ENCODE measurements at places on chromosomes 7 and 10.

DNA sequence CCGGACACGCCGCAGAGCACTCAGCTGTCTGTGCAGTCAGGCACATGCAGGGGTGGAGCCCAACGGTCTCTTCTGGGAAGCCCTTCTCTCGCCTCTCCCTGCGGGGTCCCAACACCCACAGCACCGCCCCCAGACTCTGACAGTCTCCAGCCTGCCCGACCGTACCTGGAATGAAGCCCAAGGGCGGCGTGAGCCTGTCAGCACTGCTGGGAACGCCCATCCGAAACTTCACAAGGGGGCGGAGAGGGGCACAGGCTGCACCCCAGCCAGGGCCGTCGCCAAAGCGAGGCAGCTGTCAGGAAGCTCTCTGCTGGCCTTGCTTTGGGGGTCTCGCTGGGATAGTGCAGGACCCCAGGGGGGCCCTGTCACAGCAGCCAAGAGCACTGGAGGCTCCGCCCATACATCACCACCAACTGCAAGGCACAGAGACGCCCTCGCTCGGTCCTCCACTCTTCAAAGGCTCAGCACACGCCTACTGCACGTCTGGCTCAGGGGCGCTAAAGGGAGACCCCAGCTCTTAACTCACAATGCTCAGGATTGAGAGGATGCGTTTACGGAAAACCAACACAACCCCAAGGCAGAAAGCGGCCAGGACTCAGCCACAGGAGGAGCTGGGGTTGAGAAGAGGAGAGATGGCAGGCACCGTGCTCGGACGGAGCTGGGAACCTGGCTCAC lies 30.9 kb downstream of the MAD1L1 start:
- DNase-seq = no peak

DNA sequence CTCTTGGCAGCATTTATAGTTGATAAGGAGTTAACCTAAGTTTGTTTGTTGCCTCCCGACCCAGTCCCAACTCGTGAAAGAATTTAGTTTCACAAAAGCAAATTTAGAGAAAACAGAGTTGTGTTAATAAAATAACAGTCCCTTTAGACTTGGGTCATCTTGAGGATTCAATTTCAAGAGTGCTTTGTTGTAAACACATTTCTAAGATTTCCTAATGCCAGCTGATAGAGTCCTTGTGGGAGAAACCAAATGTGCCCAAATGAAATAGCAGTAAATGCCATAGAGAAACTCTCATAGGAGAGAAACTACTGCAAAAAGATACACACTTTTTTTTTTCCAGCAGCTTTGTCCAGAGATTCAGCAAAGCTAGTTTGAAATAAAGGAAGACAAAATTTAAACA lies 211.3 kb upstream of the BMPER start:
- DNase-seq = no peak

- DNase-seq = no peak
Measured at GRCh38 chr7:116561697-116562483, 37.1 kb downstream of the CAV1 start.

DNA sequence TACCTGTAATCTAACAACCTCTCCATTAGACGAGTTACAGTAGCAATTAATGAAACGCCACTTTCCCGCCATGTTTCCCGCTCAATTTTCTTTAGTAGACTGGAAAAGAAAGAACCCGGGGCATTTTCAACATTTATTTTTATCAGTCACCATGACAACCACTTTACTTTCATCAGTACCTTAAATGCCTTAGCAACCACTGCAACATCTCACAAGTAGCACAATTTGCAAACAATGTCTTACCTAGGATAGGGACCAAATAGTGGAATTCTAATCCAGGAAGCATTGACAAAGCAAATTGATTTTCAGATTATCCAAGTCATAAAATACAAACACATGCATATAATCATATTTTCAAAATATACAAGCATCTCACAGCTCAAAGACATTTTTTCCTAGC lies 221.6 kb upstream of the IMMP2L start:
- no peak for DNase-seq

GRCh38 chr7:126411821-126412383 lies 840.8 kb downstream of the GRM8 start:
- DNase-seq = no peak

DNA sequence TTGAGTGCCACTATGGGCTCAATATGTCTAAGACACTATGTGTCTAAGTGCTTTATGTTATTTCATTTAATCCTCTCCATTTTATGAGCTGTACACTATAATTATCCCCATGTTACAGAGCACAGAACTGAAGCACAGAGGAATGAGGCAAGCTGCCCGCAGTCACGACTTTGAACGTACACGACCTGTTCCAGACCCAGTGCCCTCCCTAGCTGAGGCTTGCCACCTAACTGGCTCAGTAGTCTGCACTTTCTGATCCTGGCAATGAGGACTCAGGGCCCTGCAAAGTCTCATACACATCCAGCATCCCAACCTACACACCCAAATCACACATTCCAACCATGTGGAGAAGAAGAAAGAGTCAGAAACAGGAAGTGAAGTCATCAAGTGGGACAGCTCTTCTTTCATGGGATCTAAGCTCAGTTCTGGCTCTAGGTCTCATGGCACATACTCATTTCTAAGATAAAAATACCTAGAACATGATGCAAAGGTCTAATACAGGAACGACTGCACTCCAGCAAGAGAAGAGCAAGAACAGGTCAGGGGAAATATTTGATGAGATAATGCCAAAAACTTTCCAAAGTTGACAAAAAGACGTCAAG lies 42.4 kb upstream of the DDC start:
- no peak for DNase-seq

GRCh38 chr10:69343905-69344304 lies 65.6 kb downstream of the HK1 start:
- DNase-seq = no peak

- no peak for DNase-seq
Measured at GRCh38 chr10:123301077-123301857, 147.1 kb downstream of the BUB3 start.

GRCh38 chr7:7914547-7914946 lies 54.0 kb upstream of the GLCCI1 start:
- no peak for DNase-seq

GRCh38 chr7:25643286-25643685 lies 415.0 kb upstream of the NPVF start:
- no peak for DNase-seq

GRCh38 chr7:22885797-22886261 lies 63.2 kb upstream of the TOMM7 start:
- DNase-seq = no peak
